ENCODE measurements at places on chromosomes 7 and 10.

GRCh38 chr7:133582766-133583523 is 330.1 kb downstream of the EXOC4 start:
- no peak for DNase-seq

DNA sequence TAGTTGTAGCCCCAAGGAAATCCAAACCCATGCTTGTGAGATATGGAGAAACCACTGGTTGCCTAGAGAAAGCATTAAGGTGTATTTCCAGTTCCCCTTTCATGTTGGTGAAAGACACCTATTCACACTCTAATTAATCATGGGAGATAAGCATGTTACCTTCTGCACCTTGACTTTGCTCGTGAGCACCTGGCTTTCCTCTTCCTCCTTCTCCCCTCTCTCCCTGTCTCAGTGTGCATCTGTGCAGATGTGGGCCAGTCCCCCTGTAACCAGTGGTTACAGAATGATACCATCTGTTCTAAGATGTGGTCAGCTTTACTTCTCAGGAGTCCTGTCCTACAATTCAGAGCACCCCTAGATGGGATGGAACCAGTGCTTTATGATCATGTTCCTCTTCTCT is 160.6 kb downstream of the LCOR start:
- DNase-seq: no peak

GRCh38 chr10:132316133-132316532 is 8.4 kb upstream of the STK32C start:
- DNase-seq: no peak

- DNase-seq: no peak
Measured at GRCh38 chr10:90969947-90970673, 49.2 kb upstream of the ANKRD1 start.

DNA sequence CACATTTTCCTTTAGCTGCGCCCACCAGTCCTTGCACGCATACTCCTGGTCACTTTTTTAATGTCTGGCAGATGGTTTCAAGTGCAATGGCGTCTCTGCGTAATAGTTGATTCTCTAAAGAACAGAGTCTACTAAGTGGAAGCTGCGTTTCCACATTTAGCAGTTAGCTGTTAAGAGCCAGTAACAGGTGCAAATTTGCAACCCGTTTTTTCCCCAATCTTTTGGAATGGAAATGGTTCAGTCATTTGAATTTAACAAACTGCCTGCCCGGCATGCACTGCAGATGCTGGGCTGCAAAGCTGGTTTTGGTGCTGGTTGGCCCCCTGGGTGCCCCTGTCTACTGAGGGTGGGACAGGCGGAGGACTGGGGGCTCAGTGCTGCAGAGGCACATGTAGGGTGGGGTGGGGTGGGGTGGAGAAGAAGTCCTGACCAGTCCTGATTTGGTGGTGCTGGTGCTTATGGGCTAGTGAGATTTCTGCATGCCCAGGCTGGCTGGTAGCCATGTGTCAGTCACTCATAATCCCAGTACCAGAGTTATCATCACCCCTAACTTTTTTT is 43.9 kb downstream of the CUX1 start:
- no peak for DNase-seq

GRCh38 chr7:47503281-47503680 is 78.6 kb downstream of the TNS3 start:
- DNase-seq: no peak

- DNase-seq: no peak
Measured at GRCh38 chr7:138000081-138000701, 1.7 kb downstream of the CREB3L2 start.

DNA sequence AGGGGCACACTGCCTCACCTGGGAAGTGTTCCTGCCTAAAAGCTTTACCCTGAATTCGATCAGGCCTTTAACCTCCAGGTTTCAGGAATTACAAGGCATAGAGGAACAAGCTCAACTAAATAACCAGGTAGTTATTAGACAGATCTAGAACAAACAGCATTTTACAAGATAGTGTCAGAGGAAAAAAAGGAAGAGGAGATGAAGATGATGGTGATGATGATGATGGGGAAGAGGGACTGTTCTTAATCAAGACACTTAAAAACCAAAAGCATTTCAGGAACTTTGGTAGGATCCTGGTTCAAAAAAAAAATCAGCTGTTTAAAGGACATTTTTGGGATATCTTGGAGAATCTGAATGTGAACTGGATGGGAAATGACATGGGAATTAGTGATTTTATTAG is 11.5 kb downstream of the RBM17 start:
- no peak for DNase-seq

DNA sequence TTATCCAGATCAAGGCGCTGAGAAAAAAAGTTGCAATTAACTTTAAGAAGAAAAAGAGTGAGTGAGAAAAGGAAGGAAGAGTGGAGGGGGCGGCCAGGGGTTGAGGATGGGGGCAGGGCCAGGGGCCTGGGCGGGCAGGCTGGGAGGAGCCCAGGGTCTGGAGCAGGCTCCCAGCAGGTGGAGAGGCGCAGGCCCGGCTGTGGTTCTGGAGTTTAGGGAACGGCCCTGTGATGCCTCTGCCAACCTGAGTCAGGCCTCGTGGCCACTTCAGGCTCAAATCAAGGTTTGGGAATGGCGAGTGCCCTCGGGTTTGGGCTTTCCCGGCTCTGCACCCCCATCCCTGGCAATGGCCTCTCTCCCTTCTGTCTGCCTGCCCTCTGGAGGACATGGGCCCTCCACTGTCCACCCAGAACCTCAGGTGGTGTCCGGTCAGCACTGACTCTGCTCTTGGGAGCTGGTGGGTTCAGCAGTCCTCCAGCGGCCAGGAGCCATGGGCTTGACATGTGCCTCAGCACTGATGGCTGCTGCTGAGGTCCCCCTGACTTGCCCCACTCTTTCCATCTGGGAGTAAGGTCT is 41.0 kb upstream of the EMX2 start:
- DNase-seq: no peak

DNA sequence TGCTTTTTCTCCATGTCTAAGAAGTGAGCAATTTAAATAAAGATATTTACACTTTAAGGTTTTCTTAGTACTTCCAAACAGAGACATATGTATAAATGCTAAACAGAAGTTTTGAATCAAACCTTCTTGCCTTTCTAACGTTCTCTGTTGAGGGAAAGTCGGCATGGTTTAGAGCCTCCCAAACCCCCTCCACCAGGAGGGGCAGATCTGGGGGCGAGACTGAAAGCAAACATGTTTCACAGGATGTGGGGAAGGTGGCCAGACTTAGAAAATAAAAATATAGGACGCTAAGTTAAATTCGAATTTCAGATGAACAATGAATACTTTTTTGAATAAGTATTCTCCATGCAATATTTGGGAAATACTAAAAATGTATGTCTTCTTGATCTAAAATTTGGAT is 208.3 kb upstream of the SHH start:
- no peak for DNase-seq

DNA sequence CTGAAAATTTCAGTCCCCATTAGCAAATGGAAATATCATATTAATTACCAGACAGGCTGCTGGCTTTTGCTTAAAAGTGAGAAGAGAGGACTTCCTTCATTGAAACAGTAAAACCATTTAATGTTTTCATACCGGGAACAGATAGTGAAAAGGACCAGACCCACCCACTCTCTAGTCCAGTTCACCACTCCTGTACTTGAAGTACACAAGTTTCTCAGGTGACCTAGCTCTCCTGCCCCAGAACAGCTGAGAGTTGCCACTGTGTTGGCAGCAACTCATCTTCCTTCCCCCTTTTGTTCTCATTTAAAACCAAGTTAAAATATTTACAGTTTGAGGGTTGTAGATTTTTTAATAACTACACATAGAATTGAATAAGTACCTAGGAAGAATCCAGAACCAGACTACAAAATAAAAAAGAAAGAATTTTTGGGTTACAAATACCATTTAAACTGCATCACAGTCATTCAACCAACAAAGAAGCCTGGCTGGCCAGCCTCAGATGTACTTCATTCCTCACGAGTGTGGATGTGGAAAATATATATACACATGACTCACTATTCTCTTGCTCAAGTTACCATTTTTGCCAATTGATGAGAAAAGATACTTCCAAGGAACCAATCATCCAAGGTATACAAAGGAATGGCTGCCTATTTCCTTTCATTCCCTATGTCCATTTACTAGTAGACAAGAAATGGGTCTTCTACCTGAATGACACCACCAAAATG is 68.1 kb downstream of the VPS41 start:
- DNase-seq: no peak

DNA sequence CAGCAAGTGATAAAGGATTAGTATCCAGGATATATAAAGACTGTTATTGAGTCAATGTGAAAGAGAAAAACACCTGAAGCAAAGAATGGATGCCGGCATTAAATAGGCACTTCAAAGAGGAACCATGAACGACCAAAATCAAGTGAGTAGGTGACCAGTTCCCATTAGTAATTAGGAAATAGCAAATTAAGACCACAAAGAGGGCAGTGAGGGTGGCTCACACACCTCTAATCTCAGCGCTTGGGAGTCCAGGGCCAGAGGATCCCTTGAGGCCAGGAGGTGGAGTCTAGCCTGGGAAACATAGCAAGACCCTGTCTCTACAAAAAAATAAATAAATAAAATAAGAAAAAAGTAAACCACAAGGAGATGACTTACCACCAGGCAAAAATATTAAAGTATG is 1.5 kb upstream of the ANTXRL start:
- no peak for DNase-seq

DNA sequence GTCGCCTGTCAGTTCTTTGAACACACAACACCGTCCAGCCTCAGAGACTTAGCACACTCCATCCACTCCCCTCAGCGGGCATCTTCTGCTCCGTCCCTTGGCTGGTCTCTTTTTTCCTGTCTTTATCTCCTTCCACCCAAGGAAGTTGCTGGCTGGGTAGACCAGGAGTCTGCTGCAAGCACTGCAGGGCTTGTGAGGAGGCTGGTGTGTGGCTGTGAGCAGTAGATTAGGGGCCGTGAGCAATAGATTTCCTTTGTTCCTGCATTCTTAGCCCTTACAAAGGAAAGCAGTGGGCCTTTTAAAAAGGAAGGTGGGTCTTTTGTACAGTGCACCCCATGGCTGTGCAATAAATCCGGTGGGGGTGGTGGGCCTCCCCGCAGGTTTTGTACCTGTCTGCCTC is 100.3 kb upstream of the BTBD16 start:
- no peak for DNase-seq

DNA sequence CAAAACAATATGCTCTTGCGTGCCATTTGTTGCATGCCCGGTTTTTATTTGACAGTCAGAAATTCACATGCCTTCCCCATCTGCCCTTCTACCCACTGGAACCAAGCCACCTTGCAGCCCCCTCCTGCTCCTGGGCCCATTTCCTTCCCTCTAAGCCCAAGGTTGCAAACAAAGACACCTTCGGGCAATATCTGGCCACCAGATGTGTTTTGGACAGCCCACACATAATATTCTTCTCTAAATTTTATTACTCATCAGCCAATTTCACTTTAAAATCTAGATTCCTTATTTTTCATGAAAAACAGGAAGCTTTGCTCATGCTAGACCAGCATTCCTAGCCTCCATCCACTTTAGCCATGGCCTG is 18.2 kb upstream of the C10orf105 start:
- no peak for DNase-seq

- DNase-seq: no peak
Measured at GRCh38 chr10:93096901-93097300, 23.2 kb downstream of the CYP26A1 start.

- DNase-seq: no peak
Measured at GRCh38 chr7:22001345-22002004, 55.8 kb upstream of the CDCA7L start.

GRCh38 chr10:99621454-99622251 is 1.4 kb upstream of the SLC25A28 start:
- no peak for DNase-seq

GRCh38 chr7:111190804-111191203 is 99.9 kb downstream of the LRRN3 start:
- DNase-seq: no peak

GRCh38 chr10:122149561-122150505 is 121.3 kb upstream of the BTBD16 start:
- DNase-seq: no peak

GRCh38 chr7:104643587-104644217 is 315.3 kb downstream of the LHFPL3 start:
- no peak for DNase-seq

GRCh38 chr10:36817898-36818297 is 307.5 kb upstream of the ANKRD30A start:
- DNase-seq: no peak

GRCh38 chr10:112658900-112659638 is 212.1 kb downstream of the VTI1A start:
- DNase-seq: no peak

GRCh38 chr10:69089638-69090599 is 2.0 kb downstream of the SRGN start:
- no peak for DNase-seq

DNA sequence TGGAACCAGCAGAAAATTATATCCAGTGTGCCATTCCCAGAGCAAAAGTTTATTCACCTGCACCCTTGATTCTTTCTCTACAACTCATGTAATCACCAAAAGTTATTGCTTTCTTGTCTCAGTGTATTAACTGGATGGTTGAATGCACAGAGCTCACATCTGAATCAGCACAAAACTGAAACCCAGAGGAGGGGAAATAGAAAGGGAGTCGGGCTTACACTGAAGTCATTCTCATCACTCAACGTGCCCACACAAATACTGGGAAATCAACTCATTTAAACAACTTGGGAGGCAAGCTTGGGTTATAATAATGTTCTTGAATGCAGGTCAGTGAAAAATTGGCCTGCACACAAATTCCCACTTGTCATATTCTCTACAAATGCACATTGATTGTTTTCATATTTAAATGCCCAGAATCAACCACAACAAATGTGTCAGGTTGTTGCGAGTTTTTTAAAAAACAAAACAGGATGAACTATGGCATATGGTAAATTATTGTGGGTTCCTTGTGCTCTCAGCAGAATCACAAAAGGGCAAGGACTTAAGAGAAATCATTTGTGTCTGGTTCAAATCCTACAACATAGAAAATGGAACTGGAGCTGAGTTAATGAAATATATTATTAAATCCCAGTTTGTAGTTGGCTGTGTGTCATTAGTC is 125.9 kb upstream of the NOBOX start:
- DNase-seq: no peak

DNA sequence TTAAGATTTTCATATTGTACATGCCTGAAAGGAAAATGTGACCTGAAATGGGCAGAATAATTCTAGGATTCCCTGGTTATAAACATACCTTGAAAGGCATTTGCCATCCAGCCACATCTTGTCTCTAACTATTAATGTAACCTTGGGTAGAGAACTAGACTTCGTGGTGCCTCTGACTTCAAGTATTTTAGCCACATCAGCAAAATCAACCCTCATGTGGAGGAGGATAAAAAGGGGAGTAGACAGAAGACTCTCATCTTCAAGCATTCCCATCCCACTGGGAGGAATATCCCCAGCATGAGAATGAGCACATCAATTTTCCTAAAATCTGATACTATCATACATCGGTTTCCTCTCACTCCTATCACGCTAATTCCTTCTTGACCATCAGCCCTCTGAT is 164.7 kb upstream of the NOBOX start:
- DNase-seq: no peak

- no peak for DNase-seq
Measured at GRCh38 chr10:126536148-126536547, 134.3 kb downstream of the C10orf90 start.

DNA sequence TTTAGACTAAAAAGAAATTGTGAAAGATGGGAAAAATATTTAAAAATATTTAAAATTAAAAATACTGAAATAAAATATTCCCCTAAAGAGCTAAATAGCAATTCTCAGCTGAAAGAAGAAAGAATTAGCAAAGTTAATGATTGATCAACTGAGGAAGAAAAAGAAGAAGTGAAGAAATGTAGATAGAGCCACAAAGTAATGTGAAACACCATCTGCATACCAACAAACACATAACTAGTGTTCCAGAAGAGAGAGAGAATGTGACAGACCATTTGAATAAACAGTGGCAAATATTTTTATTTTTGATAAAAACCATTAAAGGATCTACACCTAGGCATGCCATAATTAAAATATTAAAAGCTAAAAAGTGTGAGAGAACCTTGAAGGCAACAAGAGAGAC is 784.5 kb upstream of the ZWINT start:
- no peak for DNase-seq

Measured in stimulated activated CD8-positive, alpha-beta memory T cell treated with anti-CD3 and anti-CD28 coated beads, Interleukin-4, amount 100 ng/mL, for 1 hour (primary cell).